ENCODE measurements at places on chromosomes 4 and X.
A peak's percentile ranks its signal among the peaks of the same experiment; 100 is the strongest.

DNA sequence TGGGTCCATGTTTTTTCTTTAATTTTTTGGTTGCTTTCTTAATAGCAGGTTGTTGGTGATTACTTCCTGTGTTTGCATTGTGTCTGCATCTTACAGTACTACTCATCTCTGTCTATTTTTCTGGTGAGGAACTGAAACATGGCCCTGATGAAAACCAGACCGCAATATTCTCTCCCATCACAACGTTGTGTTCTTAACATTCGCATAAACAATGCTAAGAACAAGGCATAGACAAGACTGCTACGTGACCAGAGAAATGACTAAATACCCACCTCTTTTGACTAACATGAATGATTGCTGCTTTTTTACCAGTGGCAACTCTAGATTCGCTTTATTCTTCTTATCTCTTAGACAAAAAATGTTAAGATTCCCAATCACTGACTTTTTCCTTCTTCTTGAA lies 179.1 kb downstream of the GC start:
- no peak for DNase-seq

DNA sequence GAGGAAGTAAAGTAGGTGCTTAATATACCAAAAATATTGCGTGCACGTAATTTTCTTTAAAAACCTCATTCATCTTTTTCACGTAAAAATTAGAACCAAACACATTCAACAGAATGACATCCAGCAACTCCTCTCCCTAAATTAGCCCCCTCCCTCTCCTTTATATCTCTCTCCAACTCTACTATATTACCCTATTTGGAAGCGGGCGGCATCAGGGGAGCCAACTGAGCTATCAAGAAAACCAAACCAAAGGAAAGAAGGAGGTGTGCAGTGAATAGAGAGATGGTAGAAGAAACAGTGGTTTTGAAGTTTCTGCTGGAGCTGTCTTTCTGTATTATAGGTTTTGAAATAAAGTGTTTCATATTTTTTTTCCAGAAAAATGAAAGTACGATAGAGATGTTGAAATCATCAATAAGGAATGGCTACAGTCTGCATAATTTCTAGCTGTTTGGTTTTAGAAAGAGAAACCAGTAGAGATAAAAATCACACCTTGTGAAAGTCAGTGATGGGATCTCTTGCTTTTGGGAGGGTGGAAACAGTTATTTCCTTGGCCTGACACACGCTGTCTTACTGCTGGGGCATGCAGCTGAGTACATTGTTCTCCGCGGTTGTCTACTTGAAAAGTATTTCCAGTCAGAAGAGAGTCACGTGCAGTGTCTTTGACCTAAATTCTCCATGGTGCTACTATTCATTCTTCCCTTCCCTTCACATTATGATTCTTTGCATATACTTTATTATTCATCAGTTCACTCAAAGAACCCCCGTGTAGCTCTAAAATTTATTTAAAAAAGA lies 94.1 kb upstream of the WDR17 start:
- no peak for DNase-seq

DNA sequence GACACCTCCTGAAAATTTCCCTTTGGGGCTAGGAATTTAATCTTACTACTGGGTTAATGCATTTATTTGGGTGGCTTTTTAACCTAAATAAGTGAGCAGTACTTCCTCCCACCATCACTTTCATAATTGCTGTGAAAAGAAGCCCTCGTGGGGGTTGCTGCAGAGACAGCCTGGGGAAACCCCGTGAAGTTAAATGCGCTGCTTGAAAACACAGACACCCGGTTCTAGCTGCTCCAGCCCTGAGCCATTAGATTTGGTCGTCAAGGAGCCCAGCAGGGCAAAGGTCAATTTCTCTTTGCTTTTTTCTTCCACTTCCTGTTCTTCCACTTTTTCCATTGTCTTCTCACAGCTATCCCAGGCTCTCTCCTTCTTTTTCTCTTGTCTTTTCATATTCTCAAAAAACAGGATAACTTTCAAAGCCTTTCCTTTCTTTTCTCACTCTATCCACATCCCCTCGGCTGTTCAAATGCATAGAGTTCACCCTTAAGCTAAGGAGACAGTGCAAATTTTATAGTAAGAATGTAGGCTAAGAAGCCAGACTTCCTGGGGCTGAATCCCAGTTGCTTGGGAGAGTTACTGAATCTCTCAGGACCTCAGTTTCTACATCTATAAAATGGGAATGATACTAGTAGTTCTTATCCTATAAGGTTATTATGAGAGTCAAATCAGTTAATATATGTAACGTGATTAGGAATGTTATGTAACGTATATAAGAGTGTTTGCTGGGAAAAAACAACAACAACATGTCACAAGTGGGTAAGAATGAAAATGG lies 91.5 kb upstream of the ZNF827 start:
- DNase-seq, result no peak

GRCh38 chr4:8050555-8051206 lies 107.9 kb downstream of the ABLIM2 start:
- no peak for DNase-seq

GRCh38 chr4:150217808-150218207 lies 139.6 kb downstream of the DCLK2 start:
- DNase-seq, result no peak

- no peak for DNase-seq
Observed at GRCh38 chr4:105490523-105490922, 16.7 kb upstream of the PPA2 start.

- peak; percentile 25 for DNase-seq
Observed at GRCh38 chrX:118974088-118974907, at the start of gene LONRF3. Gene LONRF3 (plus strand): TSS chrX:118974618. CDS start chrX:118974781, 163 bp downstream.

GRCh38 chrX:116321711-116322110 lies 114.7 kb upstream of the SLC6A14 start:
- no peak for DNase-seq

- no peak for DNase-seq
Observed at GRCh38 chr4:168584321-168584771, 87.5 kb downstream of the PALLD start.

- DNase-seq, result no peak
Observed at GRCh38 chrX:131059246-131059645, 1.1 kb downstream of the ARHGAP36 start.

GRCh38 chr4:114599903-114600552 lies 1.4 kb downstream of the UGT8 start:
- no peak for DNase-seq

GRCh38 chr4:186739802-186740434 lies 16.3 kb upstream of the FAT1 start:
- DNase-seq, result no peak

GRCh38 chrX:103831342-103831802 lies 685 bp downstream of the RAB9B start:
- DNase-seq, result no peak

DNA sequence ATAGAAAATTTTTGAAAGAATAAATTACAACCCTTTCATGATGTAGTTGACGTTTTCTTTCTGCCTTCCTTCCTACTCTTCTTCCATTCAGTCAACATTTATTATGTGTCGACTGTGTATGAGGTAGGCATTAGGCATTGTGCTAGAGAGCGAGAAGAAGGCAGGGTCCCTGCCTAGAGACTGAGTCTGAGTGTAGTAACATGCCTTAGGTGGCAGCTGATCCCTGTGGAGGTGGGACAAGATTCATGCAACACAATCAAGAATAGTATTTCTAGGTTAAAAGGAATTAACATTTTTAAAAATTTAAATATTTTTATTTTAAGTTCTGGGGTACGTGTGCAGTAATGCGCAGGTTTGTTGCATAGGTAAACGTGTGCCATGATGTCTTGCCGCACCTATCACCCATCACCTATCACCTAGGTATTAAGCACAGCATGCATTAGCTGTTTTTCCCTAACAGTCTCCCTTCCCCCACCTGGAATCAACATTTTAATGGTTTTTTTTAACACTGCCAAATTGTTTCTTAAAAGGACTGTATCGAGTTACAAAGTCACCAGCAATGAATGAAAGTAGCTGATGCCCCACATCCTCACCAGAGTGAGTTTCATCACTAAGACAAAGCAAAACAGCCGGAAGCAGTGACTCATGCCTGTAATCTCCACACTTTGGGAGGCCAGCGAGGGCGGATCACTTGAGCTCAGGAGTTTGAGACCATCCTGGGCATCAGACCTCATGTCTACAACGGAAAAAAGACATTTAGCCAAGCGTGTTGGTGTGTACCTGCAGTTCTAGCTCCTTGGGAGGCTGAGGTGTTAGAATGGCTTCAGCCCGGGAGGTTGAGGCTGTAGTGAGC lies 84.0 kb downstream of the WWC2 start:
- no peak for DNase-seq

- no peak for DNase-seq
Observed at GRCh38 chr4:78796526-78796925, 20.4 kb downstream of the BMP2K start.

DNA sequence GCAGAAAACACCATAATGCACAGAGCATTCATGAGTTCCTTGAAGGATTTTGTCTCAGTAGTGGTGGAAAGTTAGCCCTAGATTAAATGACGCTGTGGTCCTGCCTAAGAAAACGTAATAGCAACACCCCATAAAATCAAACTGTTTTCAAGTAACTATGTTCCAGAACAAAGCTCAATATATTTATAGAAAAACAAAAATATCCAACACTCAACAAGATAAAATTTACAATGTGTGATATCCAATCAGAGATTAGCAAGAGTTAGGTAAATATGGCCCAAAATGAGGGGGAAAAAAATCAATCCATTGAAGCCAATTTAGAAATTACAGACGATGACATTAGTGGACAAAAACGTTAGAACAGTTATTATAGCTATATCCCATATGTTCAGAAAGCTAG lies 9.9 kb upstream of the GAB1 start:
- no peak for DNase-seq

DNA sequence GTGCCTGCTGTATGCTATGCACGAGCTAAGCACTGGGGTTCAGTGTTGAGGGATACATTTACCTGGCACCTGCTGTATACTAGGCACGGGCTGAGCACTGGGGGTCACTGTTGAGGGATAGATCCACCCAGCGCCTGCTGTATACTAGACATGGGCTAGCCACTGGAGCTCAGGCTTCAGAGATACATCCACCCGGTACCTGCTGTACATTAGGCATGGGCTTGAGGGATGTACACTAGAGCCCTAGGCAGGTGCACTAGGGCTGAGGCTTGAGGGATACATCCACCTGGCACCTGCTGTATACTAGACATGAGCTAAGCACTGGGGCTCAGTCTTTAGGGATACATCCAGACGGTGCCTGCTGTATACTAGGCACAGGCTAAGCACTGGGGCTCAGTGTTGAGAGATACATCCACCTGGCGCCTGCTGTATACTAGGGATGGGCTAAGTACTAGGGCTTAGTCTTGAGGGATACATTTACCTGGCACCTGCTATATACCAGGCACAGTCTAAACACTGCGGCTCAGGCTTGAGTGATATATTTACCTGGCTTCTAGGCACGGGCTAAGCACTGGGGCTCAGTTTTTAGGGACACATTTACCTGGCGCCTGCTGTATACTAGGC lies 92.7 kb downstream of the ADRA2C start:
- no peak for DNase-seq

- DNase-seq, result no peak
Observed at GRCh38 chr4:79923281-79923680, 149.7 kb downstream of the ANTXR2 start.

DNA sequence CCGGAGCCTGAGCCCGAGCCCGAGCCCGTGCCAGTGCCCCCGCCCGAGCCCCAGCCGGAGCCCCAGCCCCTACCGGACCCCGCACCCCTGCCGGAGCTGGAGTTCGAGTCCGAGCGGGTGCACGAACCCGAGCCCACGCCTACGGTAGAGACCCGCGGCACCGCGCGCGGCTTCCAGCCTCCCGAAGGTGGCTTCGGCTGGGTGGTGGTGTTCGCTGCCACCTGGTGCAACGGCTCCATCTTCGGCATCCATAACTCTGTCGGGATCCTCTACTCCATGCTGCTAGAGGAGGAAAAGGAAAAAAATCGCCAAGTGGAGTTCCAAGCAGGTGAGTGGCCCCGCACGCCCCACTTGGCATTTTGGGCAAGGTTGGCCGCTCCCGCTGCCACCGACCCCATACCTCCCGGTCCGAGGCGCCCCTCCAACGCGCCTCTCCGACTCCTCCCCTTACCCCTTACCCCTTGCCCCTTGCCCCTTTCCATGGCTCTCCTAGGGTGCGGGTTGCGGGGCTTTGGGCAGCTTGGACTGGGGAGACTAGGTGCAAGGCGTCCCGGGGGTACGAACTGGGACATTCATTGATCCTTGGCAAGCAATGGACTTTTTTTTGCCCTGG lies 553 bp downstream of the SLC16A2 start:
- DNase-seq, result no peak

GRCh38 chrX:30938295-30938694 lies 49.2 kb upstream of the TAB3 start:
- no peak for DNase-seq

DNA sequence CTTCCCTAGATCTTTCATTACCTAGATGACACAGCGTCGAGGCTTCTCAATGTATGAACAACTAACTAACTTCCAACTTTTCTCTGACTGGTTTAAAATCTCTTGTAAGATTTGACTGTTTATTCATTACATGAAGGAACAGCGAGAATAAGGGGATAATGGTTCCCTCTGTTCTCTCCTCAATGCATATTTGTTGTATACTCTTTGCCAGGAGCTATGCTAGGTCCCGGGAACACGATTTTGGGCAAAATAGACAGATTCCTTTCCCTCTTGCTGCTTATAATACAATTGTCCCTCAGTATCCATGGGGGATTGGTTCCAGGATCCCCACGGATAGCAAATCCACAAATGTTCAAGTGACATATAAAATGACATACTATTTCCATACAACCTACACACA lies 1020.0 kb downstream of the DMD start:
- DNase-seq, result no peak

DNA sequence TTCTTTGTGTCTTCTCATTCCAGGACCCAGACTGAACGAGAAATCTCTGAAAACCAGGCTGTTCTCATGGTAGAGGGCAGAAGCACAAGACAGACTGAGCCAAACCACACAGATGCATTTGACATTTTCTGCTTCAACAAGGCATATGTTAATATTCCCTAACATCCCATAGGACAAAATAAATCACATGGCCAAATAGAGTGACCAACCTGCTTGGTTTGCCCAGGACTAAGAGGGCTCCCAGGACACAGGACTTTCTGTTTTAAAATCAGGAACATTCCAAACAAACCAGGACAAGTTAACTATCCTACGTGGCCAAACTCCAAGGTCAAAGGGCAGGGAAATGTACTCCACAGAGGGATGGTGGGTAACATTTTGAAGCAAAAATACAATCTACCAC lies 11.7 kb downstream of the CTPS2 start:
- DNase-seq, result no peak

DNA sequence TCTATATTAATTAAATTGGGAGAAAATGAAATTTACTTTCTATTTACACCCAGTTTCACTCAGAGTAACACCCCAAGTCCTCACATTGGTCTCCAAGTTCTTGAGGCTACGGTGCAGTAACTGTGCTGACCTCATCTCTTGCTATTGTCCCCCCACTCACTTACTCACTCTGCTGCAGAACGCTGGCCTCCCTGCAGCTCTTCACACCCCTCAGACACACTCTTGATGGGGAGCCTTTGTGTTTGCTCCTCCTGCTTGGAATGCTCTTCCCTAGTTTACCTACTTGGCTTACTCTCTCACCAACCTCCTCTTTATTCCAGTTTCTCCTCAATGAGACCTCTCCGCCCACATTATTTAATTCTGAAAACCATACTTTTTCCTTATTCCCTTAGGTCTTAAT lies 22.2 kb upstream of the SPARCL1 start:
- DNase-seq, result no peak

All from T-helper 2 cell (primary cell).